ENCODE measurements at places on chromosomes 1 and 21.

- DNase-seq = no peak
These were observed 40.4 kb downstream of the UBR4 start for GRCh38 chr1:19169642-19170041.

DNA sequence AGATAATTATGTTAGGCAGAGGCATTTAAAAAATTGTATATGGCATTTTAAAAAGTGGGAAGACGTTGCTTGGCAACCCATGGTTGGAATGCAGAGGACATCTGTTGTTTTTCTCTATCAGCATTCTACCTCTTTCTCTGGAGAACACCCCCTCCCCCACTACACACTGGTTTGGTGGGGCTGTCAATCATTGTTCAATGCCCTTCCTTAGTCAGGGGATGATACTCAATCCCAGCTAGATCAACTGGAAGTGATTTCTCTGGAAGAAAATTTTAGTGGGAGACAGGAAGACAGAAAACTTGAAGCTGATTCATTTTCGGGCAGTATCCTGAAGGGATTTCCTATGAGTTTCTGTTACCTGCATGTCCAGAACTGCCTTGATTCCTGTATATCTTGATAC lies 35.7 kb upstream of the CAP1 start:
- no peak for DNase-seq

DNA sequence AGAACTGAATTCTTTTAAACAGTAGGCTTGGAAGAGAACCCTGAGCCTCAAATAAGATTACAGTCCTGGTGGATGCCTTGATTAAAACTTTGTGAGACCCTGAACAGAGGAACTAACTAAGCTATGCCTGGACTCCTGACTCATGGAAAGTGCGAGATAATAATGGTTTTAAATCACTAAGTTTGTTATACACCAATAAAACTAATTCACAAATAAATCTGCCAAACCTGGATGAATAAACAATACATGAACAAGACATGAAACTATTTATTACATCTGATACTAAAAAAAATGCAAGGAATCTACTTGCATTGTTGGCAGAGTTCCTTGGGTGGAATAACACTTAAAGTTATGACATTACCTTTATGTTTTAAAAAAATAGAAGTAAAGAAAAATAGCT lies 118.4 kb downstream of the PIGK start:
- DNase-seq = no peak

GRCh38 chr1:20753589-20753988 lies 21.1 kb upstream of the SH2D5 start:
- no peak for DNase-seq

DNA sequence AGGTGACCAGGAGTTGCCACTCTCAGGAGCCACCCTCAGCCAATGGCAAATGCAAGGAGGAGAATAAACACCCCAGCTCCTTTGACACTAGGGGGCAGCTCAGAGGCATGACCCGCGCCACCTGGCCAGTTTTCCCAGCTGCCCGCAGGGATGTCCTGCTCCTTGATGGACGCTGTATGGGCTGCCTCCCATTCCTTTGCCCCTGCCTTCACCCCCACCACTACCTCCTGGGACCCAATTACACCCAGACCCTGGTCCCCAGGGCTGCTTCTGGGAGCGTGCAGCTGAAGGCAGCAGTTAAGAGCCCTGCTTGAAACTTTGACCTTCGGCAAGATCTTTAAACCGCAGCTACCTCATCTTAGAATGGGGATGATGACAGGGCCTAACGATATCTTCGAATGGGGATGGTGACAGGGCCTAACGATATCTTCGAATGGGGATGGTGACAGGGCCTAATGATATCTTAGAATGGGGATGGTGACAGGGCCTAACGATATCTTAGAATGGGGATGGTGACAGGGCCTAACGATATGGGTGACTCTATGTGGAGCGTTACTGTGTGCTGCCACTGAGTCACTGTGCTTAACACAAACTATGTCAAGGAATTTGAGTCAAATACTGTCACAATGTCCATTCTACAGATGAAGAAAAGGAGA lies 163.0 kb upstream of the KAZN start:
- DNase-seq = no peak

GRCh38 chr1:184843732-184844495 lies 89.3 kb upstream of the EDEM3 start:
- DNase-seq = peak; percentile 77

- no peak for DNase-seq
These were observed 13.9 kb downstream of the COL9A2 start for GRCh38 chr1:40303051-40303771.

All from CD4-positive, alpha-beta T cell treated with Interleukin-21 for 1 hour (primary cell).